ENCODE measurements at places on chromosomes 2 and 18. TPM values are rescaled to one million over a fixed set of nuclear protein-coding genes. Genes with fewer than 3 reads are reported as not detected.

PLGLB2 gene
- 0.39 TPM for total RNA-seq

TRPM8 gene
- total RNA-seq = not detected

C2orf72 gene
- total RNA-seq = not detected

CAPN13 gene
- not detected for total RNA-seq
